RPMI7951 (cell line): ENCODE measurements at places on chromosomes 11 and 22.
A peak's percentile ranks its signal among the peaks of the same experiment; 100 is the strongest.

GRCh38 chr11:112665291-112665690 lies 295.9 kb upstream of the NCAM1 start:
- DNase-seq, result no peak

- peak; percentile 83 for DNase-seq
Observed at GRCh38 chr11:96168623-96169022, 174.4 kb downstream of the MAML2 start.

GRCh38 chr11:88297421-88297820 lies 40.1 kb downstream of the CTSC start:
- no peak for DNase-seq

DNA sequence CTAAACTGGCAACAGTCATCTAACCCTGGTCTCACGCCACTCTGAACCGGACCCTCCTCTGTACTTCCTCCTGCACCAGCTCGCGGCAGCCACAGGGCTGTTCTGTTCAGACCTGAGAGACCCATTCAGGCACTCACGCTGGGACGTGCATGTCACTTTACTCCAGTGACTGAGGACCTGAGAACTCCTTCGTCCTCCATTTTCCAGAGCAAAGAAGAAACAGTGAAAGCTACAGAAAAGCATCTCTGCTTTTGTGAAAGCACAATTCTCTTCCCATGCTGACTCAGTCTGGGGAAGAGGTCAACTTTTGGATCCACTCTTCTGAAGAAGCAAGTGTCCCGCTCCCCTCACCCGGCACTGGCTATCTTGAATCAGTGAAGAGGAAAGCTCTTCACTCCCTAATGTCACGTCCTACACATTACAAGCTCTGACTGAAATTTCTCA lies 24.5 kb downstream of the PISD start:
- no peak for DNase-seq

- DNase-seq, result no peak
Observed at GRCh38 chr11:85485902-85486301, 141.2 kb downstream of the DLG2 start.

DNA sequence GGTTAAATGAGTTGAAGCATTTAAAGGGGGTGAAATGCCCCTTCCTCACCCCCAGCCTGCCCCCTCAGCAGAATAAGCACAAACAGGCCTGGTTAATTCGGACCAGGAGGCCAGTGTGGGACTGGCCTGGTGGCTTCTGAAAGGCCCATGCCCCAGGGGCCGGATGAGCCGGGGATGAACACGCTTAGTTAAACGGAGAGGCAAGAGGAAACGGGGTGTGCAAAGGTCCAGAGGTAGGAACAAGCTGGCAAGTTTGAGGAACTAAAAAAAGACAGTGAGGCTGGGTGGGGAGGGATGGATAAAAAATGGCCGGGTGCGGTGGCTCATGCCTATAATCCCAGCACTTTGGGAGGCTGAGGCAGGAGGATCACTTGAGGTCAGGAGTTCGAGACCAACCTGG lies 11.5 kb downstream of the SCUBE1 start:
- no peak for DNase-seq

DNA sequence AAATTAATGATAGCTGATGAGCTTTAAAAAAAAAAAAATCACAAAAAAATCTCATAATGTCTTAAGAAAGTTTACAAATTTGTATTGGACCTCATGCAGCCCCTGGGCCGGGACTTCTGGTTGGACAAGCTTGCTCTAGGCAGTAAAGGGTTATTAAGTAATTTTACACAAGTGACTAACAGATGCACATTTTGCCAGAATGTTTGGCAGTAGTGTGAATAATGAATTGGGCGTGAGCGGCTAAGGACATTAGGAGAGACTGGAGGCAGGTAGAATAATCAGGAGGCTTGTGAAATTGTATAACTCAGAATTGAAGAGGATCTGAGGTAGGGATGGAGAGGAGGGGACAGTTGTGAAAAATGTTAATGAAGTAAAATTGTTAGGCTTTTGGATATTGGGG lies 77.4 kb downstream of the HIPK3 start:
- no peak for DNase-seq

GRCh38 chr11:94740083-94741021 lies 27.8 kb upstream of the AMOTL1 start:
- peak; percentile 50 for DNase-seq

DNA sequence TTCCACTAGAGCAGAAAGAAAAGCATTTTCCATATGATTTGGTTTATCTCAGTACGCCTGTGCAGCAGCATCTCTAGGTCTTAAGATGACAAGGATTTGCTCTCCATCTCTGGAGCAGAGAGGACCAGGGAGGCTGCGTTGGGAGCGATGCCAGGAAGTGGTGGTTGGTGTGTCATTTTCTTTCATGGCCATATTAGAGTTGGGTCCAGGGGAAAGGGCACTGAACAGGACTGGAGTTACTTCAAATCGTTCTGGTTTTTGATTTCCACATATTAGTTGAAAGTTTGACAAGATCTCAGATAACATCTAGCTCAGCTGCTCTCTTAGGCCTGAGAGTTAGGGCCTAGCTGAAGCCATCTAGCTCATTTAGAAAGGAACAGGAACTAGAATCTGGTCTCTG lies 157.7 kb downstream of the ADAMTS15 start:
- peak; percentile 89 for DNase-seq

GRCh38 chr11:69635804-69636511 lies 5.0 kb upstream of the CCND1 start:
- DNase-seq, result no peak

- DNase-seq, result peak; percentile 39
Observed at GRCh38 chr11:81869351-81870065, 864.2 kb downstream of the FAM181B start.

- DNase-seq, result peak; percentile 34
Observed at GRCh38 chr11:94521684-94522083, 9.4 kb downstream of the C11orf97 start.

DNA sequence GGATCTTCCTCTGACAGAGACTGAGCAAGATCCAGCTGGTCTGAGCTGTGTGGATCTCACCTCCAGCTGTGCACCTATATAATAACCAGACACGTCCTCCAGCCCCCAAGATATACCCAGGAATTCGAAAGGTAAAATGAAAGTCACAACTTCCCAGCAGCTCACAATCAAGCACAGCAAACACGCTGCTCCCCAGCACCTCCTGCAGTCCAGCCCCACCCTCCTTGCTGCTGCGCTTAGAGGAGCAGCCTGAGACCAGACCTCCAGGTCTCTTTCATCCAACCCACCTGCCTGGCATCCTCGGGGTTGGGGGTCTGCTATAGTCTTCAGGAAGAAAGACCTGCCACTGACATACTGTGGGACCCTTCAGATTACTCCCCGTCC lies 3.0 kb upstream of the APOL4 start:
- DNase-seq, result no peak

- no peak for DNase-seq
Observed at GRCh38 chr22:22704156-22704946, 59.9 kb downstream of the GGTLC2 start.

DNA sequence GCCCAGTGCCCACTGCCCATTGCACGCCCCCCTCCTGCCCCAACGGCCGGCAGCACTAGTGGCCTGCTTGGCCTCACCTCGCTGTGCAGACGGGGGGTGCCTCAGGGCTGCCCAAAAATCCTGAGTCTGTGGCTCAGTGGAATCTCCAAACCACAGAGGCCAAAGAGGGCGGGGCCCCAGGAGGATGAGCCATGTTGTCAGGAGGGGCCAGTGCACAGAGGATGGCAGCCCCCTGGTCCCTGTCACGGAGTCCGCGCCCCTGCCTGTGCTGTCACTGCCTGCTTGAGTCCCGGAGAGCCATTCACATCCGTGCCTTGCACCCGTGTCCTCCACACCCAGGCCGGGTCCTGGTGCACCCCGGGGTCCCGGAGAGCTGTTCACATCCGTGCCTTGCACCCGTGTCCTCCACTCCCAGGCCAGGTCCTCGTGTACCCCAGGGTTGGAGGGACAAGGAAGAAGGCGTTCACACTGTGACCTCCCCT lies 36.4 kb upstream of the MUC5AC start:
- peak; percentile 67 for DNase-seq

- DNase-seq, result no peak
Observed at GRCh38 chr11:70060611-70061293, 17.4 kb upstream of the ANO1 start.

- no peak for DNase-seq
Observed at GRCh38 chr11:19979519-19979845, 180.8 kb downstream of the DBX1 start.

GRCh38 chr11:3166268-3167142 lies 1.4 kb upstream of the OSBPL5 start:
- no peak for DNase-seq

GRCh38 chr11:106369224-106369623 lies 291.8 kb downstream of the AASDHPPT start:
- DNase-seq, result no peak

- no peak for DNase-seq
Observed at GRCh38 chr11:9754010-9754471, 90.2 kb downstream of the SWAP70 start.

- no peak for DNase-seq
Observed at GRCh38 chr11:278001-278951, at the start of gene NLRP6. TSS of gene NLRP6 (plus strand) at chr11:278407. CDS start at chr11:278570, 163 bp downstream.

GRCh38 chr11:134230339-134230738 lies 5.9 kb downstream of the VPS26B start:
- no peak for DNase-seq

DNA sequence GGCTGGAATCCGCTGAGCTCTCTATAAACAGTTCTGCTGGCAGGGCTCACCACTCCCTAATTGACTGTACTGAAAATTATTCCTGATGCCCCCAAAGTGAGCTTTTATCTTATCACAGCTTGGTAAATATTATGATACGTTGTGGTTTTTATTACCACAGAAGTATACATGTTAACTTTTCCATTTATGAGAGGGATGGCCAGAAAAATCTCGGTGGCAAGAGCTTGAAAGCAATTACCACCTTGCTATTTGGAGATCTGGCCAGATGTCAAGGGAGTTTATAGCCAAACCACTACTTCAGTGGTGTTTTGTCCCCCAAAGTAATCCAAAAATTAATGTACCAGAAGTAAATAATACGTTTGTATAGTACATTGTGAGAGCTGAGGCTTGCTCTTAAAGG lies 75.4 kb upstream of the RCN1 start:
- DNase-seq, result no peak

DNA sequence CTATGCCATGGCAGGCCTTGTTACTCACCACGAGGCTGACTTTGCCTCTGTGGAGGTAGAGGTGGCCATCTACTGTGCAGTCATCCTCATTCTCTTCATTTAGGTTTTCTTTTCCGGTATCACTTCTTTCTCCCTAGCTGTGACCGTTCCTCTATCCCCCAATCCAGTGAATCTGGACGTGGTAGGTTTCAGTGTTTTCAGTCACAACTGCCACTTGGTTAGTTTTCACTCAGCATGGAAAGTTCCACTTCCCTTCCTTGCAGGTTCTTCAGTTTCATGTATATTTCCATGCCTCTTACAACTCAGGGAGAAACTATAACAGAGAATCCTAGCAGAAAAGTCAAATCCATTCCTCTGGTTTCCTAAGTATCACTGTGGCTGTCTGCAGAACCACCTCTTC lies 1.9 kb downstream of the HPS4 start:
- DNase-seq, result no peak

DNA sequence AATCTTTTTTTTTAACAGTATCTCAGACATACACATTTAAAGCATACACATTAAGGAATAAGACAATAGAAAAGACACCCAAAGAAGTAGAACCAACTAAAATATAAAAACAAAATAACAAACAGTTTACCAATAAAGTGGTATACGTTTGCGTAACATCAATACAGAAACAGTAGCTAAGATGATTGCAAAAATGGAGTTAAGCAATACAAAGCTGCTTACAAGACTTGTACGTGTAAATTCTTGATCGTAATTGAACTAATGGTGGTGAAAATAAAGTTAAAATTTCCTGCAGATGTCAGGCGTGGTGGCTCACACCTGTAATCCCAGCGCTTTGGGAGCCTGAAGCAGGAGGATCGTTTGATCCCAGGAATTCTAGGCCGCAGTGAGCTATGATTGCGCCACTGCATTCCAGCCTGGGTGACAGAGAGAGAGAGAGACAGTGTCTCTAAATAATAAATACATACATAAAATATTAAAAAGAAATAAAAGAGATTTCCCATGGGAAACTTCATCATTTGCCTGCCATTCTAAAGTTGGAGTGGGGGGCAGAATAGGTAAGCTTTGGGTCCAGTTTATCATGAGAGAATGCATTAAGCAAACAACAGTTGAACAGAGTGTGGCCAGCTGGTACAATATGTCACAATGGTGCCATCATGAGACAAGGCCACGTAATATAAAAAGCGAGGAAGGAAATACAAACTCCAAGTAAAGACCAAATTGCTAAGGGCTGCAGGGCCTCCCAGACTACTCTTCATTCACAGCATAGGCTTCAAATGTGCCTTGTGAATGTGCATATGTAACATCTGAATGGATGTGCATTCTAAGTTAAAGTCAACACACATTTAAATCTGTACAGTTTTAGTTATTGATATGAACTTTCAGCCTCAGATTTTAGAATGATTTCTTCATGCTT lies 38.9 kb upstream of the EED start:
- peak; percentile 21 for DNase-seq

- DNase-seq, result no peak
Observed at GRCh38 chr11:126602993-126603392, 247.5 kb downstream of the ST3GAL4 start.

DNA sequence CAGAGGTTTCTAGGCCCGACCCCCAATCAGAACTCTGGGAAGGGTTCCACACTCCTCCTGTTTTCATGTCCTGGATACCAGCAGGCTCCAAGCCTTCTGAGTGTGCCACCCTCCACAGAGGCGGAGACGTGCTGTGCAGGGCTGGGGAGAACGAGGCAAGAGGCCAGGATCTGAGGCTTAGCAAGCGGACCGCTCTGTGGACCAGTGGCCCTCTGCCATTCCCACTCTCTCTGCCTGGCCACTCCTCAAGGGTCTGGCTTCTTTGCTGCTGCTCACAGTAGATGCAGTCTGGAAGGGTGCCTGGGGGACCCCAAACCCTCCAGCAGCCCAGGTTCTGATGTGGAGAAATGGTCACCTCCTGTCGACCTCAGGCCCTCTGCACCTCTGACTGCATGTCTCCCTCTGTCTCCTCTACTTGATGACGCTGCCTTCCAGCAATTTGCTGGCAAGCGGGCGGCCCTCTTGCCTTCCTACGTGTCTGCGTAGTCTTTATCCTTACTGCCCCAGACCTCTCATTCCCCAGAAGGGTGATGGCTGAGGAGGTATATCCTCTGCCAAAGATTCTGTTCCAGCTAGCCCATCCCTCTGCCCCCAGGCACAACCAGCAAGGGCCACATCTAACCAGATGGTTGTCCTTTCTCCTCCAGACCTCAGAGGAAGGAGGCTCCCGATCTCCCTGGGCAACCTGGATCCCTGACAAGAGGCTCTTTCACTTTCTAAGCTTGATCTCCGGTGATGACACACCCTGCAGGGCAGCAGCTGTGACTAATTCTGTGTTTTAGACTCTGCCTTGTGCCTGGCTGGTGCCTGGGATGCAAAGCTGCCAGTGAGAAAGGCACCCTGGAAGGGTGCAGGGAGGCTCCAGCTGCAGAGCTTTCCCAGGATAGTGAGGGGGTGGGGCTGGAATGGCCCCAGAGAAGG lies 87.3 kb downstream of the NAT10 start:
- DNase-seq, result peak; percentile 99

DNA sequence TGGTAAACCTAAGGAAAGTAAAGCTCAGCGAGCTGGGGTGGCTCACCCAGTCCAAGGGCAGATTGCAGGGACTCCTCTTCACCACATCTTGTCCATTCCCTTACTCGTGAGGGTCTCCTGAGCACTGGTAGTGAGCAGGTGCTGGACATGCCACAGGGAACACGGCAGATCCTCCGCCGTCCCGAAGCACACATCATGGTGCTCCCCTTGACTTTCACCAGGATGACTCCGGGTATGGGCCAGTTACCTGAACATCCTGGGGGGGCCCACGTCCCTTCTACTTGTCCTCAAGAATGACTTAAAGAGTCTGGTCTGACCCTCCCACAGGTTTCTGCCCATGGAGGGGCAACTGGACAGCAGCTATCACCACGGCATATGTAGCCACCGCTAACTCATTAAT lies 8.0 kb upstream of the SF1 start:
- no peak for DNase-seq
